Activated T-cell treated with anti-CD3 and anti-CD28 coated beads for 4 hours (primary cell): ENCODE measurements at places on chromosomes 1 and 21.

GRCh38 chr1:42259739-42260064 is 75.3 kb downstream of the FOXJ3 start:
- DNase-seq: no peak

DNA sequence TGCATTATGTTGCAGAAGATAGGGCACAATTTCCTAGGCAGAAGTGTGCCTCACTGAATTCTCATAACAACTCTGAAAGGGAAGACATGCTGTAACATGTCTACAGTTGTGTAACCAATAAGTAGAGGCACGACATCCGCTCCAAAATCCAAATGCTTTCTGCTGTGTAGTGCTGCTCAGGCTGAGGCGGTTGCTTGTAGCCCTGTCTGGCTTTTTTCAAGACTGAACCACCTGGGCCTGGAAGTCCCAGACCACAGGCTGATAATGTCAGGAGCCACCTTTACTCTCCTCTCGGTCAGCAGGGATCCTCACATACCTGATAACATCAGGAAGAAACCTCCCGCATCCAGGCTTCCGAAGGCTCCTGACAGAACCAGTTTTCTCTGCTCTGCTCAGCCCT is 10.9 kb downstream of the AKNAD1 start:
- DNase-seq: no peak

- DNase-seq: peak; percentile 31
Measured at GRCh38 chr1:226001963-226002666, 3.0 kb upstream of the SDE2 start.

GRCh38 chr1:31216016-31216415 is 23.7 kb downstream of the NKAIN1 start:
- DNase-seq: no peak

- no peak for DNase-seq
Measured at GRCh38 chr1:178643831-178644230, 81.2 kb upstream of the RALGPS2 start.
